Aorta (tissue), 5 donors: ENCODE measurements at places on chromosomes 2 and 18. TPM values are rescaled to one million over a fixed set of nuclear protein-coding genes. Genes with fewer than 3 reads are reported as not detected.

GRCh38 chr2:161004379-161004778, 155.8 kb upstream of the TANK start:
- no peaks in the 10 kb centered on the region for H3K36me3 ChIP-seq
- H3K27me3 ChIP-seq = no peaks in the 10 kb centered on the region
- no peaks in the 10 kb centered on the region for H3K4me1 ChIP-seq
- no peak overlapping the region for H3K27ac ChIP-seq

Gene PPP1R1C
- 0.81 TPM for total RNA-seq

Gene GATA6
- 28.7 TPM for total RNA-seq

Gene CNRIP1
- 40.7 TPM for total RNA-seq

DNA sequence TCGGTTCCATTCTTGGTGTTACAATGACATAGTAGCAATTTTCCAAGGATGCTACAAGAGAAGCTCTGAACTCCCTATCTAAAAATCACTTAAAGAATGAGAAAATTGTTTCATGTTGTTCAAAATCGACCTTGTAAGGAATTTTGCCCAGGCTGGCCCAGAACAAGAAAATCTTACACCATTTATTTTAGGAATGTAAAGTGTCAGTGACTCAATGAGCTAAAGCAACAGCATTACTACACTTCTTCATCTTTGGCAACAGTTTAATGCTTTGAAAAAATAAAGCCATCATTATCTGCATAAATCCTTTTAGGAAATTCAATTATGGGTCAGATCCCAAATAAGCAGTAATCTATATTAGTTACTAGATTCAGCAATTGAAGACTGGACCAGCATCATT, 38.6 kb downstream of the SLC25A12 start:
- no peak for DNase-seq
- no peak overlapping the region for H3K27ac ChIP-seq
- H3K4me3 ChIP-seq = no peak overlapping the region
- peaks cover 1% of the 10 kb centered on the region for H3K4me1 ChIP-seq
- H3K27me3 ChIP-seq = no peaks in the 10 kb centered on the region

DNA sequence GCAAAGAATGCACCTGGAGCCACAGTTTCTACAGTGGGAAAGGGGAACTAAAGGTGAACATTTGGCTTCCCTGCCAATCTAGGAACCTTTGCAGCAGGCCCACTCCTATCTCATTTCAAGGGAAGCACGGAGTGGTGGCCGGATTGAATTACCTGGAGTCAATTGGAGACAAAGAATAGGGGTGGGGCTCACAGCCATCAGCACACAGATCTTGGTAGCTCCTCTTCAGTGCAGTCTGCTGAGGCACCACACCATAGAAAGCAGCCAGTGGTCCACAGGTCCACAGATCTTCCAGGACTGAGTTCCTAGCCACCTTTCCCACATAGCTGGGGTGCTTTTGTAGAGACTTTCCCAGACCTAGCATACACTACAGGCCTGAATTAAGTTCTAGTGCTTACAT, 43.5 kb upstream of the NXPH2 start:
- H3K36me3 ChIP-seq = no peaks in the 10 kb centered on the region
- no peaks in the 10 kb centered on the region for H3K27me3 ChIP-seq
- H3K27ac ChIP-seq = no peak overlapping the region
- no peaks in the 10 kb centered on the region for H3K4me1 ChIP-seq

Gene LIMS4
- 16.0 TPM for total RNA-seq

Gene TPO
- total RNA-seq = 11.1 TPM

GRCh38 chr2:134406736-134407135, 152.9 kb downstream of the MGAT5 start:
- DNase-seq = no peak
- H3K27me3 ChIP-seq = no peaks in the 10 kb centered on the region
- H3K4me3 ChIP-seq = no peak overlapping the region

- peak; percentile 47 for DNase-seq
- no peaks in the 10 kb centered on the region for H3K36me3 ChIP-seq
- peak overlapping the region; percentile 56 for H3K27ac ChIP-seq
- no peaks in the 10 kb centered on the region for H3K27me3 ChIP-seq
These were observed 105.7 kb downstream of the RDH14 start for GRCh38 chr2:18454692-18455235.

- no peaks in the 10 kb centered on the region for H3K27me3 ChIP-seq
- no peak overlapping the region for H3K4me3 ChIP-seq
- H3K4me1 ChIP-seq = no peaks in the 10 kb centered on the region
- no peaks in the 10 kb centered on the region for H3K36me3 ChIP-seq
- H3K27ac ChIP-seq = no peak overlapping the region
These were observed 18.9 kb upstream of the SLC38A11 start for GRCh38 chr2:164974221-164974620.

DNA sequence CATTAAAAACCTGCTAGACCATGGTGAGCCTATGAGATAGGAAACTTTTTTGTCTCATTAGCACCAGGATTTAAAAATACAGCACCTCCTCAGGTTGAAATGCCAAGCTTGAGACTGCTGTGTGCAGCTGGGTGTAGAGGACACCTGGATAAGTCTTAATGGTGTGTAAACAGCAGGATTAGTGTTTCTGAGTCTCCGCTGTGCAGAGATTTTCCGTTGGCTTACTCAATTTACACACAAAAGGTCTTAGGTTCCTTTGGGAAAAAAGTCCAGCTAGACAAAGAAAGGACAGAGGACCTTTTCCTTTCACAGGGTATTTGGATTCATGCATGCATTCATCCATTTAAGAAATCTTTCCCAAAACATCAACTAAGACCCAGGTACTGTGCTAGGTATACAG, 168.1 kb downstream of the NRXN1 start:
- no peak overlapping the region for H3K27ac ChIP-seq
- no peaks in the 10 kb centered on the region for H3K36me3 ChIP-seq
- no peak for DNase-seq
- H3K27me3 ChIP-seq = no peaks in the 10 kb centered on the region
- no peaks in the 10 kb centered on the region for H3K4me1 ChIP-seq
- no peak overlapping the region for H3K4me3 ChIP-seq

GRCh38 chr18:495452-495851, 5.0 kb downstream of the COLEC12 start:
- H3K27ac ChIP-seq = no peak overlapping the region
- H3K36me3 ChIP-seq = no peaks in the 10 kb centered on the region
- H3K4me1 ChIP-seq = peaks cover 6% of the 10 kb centered on the region
- DNase-seq = no peak

DNA sequence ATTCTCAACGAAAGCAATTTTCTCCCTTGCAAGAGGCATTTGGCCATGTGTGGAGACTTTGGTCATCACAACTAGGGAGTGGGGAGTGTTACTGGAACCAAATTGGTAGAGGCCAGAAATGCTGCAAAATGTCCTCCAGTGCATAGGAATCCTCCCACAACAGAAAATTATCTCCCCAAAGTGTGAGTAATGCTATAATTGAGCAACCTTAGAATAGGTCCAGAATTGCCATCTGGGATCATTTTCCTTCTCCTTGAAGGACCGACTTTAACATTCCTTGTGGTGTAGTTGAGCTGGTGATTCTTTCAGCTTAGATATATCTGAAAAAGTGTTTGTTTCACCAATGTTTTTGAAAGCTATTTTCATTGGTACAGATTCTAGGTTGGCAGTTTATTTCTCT, 111.2 kb upstream of the SMIM21 start:
- no peaks in the 10 kb centered on the region for H3K36me3 ChIP-seq
- H3K4me3 ChIP-seq = no peak overlapping the region
- H3K27me3 ChIP-seq = no peaks in the 10 kb centered on the region
- no peaks in the 10 kb centered on the region for H3K4me1 ChIP-seq
- DNase-seq = no peak

DNA sequence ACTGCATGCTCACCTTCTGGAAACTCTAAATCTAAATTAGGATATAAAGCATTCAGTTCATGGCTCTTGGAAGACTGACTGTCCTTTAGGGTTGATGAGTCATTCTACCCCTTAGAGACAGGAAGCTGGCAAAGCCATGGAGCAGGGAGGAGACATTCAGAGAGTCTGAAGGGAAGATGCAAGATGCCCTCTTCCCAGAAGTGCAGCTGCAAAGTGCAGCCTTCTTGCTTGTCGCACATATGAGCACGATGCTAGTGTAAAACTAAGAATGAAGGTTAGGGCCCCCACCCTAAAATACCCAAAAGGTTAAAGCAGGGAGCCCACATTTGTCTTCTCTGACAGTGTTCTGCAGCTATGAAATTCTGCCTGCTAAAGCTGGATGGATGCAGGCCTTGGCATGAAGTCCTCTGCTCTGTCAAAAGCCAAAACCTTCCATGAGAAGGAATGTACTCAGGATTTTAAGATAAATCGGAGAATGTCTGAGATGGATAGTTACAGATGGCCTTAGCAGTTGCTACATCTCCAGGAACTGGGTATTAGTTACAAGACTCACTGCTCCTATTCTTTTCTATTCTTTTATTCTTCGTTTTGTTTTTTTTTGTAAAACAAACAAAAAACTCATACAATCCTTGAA, 89.7 kb downstream of the POLE4 start:
- no peak overlapping the region for H3K27ac ChIP-seq
- DNase-seq = no peak
- peaks cover 6% of the 10 kb centered on the region for H3K4me1 ChIP-seq
- H3K27me3 ChIP-seq = no peaks in the 10 kb centered on the region

DNA sequence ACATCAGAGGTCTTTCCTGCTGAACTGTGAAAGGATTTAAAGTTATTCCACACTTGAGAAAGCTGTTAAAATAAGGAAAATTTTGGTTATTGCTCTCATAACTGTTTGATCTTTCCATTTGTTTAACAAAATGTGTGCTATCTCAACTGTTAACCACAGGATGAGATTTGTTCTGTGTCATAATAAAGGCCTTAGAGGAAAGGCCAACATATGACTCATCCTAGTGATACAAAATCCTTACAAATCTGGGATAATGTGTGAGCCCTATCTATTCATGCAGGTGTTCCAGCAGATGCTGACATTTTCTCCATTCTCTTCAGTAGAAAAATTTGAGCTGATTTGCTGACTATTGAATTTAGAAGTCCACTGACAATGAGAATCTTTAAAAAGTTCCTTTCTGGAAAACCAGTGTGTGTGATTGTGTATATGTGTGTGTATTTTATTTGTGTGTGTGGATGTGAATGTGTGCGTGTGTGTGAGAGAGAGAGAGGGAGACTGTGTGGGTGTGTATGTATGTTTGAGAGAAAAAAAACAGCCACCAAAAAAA, 1111.9 kb upstream of the GYPC start:
- no peaks in the 10 kb centered on the region for H3K36me3 ChIP-seq
- no peak for DNase-seq
- H3K4me1 ChIP-seq = no peaks in the 10 kb centered on the region
- H3K27me3 ChIP-seq = no peaks in the 10 kb centered on the region

- no peak overlapping the region for H3K27ac ChIP-seq
- DNase-seq = no peak
- H3K36me3 ChIP-seq = no peaks in the 10 kb centered on the region
- H3K4me3 ChIP-seq = no peak overlapping the region
- no peaks in the 10 kb centered on the region for H3K4me1 ChIP-seq
- H3K27me3 ChIP-seq = no peaks in the 10 kb centered on the region
These were observed 666.4 kb upstream of the ZEB2 start for GRCh38 chr2:145186303-145186702.

- no peak for DNase-seq
- no peak overlapping the region for H3K4me3 ChIP-seq
- no peaks in the 10 kb centered on the region for H3K27me3 ChIP-seq
- H3K36me3 ChIP-seq = no peaks in the 10 kb centered on the region
- H3K27ac ChIP-seq = no peak overlapping the region
- no peaks in the 10 kb centered on the region for H3K4me1 ChIP-seq
These were observed 55.9 kb upstream of the NOL4 start for GRCh38 chr18:34280653-34281052.

DNA sequence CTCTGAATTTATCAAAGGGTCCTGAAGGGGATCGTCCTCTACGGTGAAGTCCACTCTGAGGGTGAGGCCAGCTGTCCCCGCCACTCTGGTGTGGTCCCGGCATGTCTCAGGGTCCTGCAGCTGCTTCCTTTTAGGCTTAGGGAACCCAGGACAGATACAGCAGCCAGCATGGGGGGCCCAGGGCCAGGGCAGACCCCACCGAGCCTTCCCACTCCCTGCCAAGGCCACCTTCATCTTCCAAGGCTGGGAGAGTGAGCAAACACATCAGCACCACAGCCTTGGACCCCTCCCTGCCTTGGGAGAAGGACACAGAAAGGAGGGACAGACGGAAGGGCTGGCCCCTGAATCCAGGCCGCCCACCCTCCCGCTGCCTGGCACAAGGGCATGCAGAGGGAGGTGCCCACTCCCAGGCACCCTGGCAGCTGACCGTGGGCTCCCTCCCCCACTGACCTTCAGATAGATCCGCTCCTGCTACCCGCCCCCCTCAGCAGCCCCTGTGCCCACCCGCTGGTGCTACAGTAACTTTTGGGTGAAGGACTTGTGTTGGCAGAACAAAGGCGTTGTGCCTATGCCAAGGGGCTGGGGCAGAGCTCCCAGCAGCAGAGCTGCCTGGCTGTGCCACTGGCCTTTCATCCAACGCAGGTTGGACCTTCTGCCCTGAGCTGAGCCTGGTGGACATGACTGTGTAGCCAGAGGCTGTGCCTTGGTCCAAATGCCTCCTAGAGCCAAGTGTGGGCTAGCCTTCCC, 7.6 kb downstream of the CYP26B1 start:
- no peak overlapping the region for H3K4me3 ChIP-seq
- H3K27ac ChIP-seq = peak overlapping the region; percentile 9
- peak; percentile 40 for DNase-seq
- H3K36me3 ChIP-seq = no peaks in the 10 kb centered on the region
- H3K27me3 ChIP-seq = no peaks in the 10 kb centered on the region

- DNase-seq = no peak
- no peaks in the 10 kb centered on the region for H3K36me3 ChIP-seq
- no peak overlapping the region for H3K4me3 ChIP-seq
- no peaks in the 10 kb centered on the region for H3K27me3 ChIP-seq
These were observed 24.6 kb upstream of the INO80C start for GRCh38 chr18:35522130-35522959.

Gene PLEKHB2
- total RNA-seq = 23.8 TPM

DNA sequence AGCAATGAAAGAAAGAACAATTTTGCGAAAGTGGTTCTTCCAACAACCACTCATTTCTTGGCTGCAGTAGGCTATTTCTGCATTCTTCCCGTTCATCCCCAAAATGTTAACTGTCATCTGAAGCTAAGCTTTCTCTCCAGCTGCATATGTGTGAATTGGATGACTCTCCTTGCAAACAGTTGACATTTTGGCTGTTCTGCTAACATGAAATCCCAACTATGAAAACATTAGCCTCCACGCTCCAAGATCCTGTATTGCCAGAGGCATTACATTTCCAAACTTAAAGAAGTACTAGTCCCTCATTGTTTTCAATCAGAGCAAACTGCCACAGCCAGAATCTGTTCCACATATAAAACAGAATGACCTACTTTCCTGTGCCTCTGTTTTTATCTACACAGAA, 88.5 kb downstream of the TGIF1 start:
- H3K4me1 ChIP-seq = no peaks in the 10 kb centered on the region
- H3K4me3 ChIP-seq = no peak overlapping the region
- H3K27me3 ChIP-seq = no peaks in the 10 kb centered on the region
- no peaks in the 10 kb centered on the region for H3K36me3 ChIP-seq
- no peak overlapping the region for H3K27ac ChIP-seq
- DNase-seq = no peak
